ENCODE measurements at places on chromosomes 7 and 10.

DNA sequence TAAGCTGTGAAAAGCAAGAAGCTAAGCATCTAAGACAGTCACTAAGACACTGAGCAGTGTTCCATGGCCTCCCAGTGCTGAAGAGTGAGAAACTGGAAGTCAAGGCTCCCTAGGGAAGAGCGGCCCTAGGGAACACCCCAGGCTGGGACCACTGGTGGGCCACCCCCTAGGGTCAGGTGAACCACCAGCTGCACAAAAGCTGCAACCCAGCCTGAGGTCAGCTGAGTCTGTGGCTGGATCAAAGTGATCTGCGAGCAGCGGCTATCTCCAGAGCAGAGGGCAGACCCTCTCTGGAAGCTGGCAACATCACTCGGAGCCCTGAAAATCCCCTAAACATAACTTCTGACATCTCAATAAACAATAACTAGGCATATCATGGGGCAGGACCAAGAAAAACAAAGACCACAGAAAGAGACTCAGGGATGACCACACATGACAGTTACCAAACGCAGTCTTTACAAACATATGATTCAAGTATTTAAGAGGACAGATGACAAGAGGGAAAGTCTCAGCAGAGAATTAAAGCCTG lies 125.8 kb downstream of the DLG5 start:
- DNase-seq = no peak

DNA sequence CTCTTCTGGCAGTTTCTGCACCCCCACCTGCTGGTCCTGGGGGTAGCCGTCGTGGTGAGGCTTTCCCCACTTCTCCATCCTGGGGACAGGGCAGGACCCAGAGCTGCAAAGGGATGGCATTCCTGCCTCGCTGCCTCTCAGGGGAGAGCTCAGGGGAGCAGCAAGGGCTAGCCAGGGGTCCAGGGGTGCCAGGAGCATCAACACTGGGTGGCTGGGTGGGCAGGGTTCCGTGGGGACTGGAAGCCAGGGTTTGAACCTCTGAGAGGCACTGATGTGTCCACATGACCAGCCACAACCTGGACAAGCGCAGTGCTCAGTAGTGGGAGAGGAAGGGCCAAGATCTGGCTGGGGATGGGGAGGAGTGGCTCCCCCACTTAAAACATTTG lies 5.6 kb downstream of the ABCB8 start:
- no peak for DNase-seq

DNA sequence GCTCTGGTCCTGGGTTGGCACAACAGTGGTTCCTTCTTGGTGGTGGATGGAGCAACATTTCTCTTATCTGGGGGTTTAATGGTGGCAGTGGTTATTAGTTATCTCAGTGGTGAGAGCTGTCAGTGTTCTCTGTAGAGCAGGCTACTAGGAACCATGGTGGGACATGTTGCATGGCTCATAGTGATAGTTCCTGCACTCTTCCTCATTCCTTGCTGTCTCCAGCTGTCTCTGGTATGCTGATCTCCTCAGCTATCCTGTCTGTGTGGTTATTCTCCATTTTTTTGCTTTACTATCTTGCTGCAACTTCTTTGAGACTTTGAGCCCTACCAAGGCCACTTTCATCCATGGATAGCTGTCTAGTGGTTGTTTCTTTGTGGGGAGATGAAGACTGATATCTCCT lies 44.0 kb downstream of the CCDC7 start:
- no peak for DNase-seq

DNA sequence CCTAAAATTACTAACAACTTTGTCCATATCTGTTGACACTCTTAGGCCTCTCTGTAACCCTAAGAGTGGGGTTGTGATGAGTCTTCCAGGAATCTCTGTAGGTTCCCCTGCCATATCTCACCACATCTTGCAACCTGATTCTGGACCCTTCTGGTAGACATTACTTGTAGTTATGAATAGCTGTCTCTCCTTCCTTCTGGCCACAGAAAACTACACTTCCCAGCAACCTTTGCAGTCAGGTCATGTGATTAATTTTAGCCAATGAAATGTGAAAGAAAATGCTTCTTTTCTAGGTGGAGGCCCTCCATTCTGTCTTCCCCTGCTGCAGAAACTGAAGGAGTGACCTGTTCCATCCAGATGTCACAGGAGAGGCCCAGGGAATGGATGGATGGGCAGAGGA lies 147.6 kb upstream of the AOAH start:
- no peak for DNase-seq

DNA sequence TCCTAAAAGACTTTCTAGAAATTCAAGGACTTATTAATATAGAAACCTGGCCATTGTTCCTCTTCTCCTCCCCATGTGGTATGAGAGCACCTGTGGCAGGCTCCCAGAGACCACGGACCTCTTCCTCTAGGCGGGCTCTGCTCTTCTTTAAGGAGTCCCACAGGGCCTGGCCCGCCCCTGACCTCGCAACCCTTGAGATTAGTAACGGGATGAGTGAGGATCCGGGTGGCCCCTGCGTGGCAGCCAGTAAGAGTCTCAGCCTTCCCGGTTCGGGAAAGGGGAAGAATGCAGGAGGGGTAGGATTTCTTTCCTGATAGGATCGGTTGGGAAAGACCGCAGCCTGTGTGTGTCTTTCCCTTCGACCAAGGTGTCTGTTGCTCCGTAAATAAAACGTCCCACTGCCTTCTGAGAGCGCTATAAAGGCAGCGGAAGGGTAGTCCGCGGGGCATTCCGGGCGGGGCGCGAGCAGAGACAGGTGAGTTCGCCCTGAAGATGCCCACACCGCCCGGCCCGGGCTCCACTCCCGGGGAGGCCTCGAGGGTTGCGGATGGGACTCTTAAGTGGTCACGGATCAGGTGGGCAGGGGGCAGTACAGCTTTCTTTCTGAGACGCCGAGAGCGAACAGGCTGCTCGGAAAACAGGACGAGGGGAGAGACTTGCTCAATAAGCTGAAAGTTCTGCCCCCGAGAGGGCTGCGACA lies at the start of gene SLC26A4:
SLC26A4 (plus strand) TSS at position 448 of the 700 bp plus-strand sequence. CDS start 814 bp downstream, outside the sequence.
- no peak for DNase-seq

- no peak for DNase-seq
Observed at GRCh38 chr10:118207470-118208007, 134.6 kb downstream of the FAM204A start.

GRCh38 chr7:132580717-132581285 lies 4.5 kb upstream of the PLXNA4 start:
- peak; percentile 38 for DNase-seq

DNA sequence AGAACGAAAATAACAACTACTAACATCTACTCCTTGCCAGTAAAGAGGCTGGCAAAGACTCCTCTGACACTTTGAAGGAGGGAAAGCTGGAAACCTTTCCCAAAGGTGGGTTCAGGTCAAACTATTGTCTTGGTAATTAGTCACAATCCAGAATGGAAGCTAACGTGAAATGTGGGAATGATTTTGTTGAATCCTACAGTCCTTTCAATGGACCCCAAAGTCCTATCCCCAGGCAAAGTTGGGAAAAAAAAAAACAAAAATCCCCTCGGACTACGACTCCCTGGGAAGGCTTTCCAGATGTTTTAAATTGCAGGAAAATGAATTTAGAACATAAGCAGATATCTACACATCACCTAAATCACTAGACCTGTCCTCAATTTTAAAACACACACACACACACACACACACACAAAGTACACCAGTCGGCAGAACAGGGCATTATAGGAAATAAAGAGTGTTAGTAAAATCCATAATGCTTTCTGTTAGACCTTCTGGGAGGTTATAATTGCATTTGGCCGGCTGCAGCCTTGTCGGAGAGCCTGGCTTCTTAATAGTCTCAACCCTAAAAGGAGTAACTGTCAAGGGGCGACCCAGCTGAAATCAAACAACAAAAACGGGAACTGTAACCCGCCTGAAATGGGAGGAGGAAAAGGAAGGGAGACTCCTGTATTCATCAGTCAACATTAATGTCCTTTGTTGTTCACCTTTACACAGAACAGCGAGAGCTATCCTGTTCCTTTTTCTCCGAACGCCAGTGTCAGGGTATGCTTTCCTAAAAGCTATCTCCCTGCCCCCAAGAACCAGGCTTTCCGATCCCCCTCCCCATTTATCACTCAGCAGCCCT lies 1.5 kb downstream of the DOCK4 start:
- no peak for DNase-seq

DNA sequence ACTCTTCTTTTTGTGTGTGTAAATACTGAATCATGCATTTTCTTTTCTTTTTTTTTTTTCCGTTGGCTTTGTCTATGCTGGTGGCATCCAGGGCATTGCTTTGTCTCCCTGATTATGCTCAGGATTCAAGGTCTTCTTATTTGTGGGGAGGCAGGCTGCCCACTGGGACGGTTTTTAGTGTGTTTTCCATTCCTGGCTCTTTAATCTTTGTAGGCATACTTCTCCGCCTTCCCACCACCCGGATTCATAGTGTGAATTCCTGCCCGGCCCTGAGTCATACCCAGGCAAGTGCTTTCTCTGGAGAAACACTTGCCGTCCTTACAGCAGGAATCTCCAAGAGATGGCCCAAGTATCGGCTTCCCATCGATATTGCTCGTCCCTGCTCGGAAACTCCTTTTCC lies 5.2 kb downstream of the ZNF655 start:
- no peak for DNase-seq

DNA sequence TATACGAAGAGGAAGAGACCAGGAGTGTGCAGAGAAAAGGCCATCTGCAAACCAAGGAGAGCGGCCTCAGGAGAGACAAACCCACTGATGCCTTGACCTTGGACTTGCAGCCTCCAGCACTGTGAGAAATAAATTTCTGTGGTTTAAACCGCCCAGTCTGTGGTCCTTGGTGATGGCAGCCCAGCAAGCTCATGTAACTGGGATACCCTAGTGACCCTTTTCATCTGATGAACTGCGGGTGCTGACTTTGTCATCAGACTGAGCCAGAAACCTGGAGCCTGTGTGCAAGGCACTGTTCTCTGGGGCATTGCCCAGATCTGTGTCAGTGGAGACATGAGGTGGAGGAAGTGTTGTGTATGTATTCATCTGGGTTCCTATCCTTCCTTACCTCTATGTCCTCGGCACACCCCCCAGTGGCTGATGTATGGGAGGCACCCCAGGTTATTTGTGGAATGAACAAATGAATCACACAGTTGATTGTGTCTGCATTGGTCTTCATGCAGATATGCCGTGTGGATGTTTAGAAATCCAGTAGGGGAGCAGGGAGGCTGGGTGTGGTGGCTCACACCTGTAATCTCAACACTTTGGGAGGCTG lies 64.5 kb upstream of the BTBD16 start:
- DNase-seq = no peak

GRCh38 chr7:96910486-96910885 lies 94.9 kb upstream of the DLX6 start:
- DNase-seq = no peak

DNA sequence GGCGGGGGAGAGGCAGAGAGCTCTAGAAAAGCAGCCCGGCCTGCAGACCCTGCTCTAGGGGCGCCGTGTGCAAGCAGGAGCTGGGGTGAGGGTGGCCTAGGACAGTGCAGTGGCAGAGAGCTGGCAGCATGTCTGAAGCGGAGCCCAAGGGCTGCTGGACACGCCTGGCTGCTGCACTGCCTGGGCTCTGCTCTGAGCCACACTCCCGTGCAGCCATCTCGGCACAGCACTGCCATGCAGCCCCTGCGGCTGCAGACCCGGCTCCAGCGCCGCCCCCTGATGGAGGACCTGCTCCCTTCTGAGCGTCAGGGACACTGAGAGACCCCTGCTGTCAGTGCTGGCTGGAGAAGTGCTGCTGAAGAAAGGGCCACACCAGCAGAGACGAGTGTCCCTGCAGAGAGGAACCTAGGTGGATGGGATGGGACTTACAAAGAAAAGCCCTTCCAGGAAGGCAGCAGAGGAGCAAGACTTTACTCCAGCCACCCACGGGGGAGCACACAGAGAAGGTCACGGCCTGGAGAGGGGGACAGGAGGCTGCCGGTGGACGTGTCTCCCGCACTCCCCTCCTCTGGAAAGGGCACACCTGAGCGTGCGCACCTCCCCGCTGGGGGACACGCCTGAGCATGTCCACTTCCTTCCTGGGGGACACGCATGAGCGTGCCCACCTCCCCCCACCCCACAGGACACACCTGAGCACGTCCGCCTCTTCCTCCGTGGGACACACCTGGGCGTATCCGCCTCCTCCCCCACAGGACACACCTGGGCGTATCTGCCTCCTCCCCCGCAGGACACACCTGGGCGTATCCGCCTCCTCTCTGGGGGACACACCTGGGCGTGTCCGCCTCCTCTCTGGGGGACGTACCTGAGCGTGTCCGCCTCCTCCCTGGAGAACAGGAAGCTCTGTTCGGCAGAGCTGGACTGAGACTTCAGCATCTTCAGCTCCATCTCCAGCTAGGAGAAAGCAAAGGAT lies 252.9 kb downstream of the MAD1L1 start:
- no peak for DNase-seq

GRCh38 chr7:135168001-135168400 lies 2.5 kb downstream of the CYREN start:
- DNase-seq = no peak

DNA sequence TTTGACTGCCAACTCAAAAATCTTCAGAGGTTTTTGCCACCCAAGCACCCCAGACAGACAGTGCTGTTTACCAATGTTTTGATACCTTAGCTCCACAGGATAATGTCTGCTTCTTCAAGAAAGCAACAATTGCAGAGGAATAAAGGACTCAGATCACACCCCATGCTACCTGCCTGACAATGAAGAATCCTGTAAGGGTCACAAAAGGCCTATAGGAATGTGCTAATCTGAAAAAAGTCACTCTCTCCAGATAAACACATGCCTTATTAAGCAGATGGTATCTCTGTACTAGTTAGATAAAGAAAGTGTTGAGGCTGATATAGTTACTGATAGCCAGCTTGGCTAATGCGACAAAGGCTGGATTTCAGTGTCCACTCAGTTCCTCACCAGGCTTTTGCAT lies 1076.7 kb upstream of the SORCS1 start:
- DNase-seq = no peak

DNA sequence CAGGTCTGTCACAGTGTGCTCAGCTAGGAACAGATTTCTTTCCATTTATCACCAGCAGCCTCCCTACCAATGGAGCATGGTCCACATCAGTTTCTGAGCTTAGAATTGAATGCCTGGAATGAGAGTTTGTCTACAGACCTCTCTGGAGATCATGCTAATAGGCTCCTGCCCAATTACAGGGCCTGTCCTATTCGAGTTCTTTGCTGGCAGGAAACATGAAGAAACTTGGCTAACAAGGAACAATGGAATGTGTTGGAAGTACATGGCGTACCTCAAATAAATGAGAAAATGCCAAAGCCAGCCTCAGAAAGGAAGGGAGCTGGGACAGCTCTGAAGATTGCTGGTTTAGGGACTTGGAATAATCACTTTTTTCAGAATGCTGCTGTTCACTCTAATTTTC lies 186.0 kb upstream of the AKR1E2 start:
- no peak for DNase-seq

- DNase-seq = no peak
Observed at GRCh38 chr10:79274279-79275104, 72.8 kb upstream of the PPIF start.

DNA sequence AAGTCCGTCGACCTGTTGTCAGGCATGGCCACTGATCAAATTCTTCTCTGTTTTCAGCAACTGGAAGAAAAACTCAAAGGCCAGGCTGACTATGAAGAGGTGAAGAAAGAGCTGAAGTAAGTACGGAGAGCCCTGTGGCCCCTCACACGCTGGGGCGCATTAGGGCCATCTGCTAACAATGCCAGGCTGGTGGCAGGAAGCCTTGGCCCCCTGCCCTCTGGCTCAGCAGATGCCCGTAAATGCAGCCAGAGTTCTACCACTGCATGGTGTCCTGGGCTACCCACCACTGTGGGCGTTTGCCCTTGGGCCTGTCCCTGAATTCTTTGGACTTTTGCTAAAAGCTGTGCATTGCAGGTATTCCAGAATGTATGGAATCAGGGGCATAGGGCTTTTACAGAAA lies 96.9 kb upstream of the SH2B2 start:
- no peak for DNase-seq
